ENCODE measurements at places on chromosomes 11 and 22.

DNA sequence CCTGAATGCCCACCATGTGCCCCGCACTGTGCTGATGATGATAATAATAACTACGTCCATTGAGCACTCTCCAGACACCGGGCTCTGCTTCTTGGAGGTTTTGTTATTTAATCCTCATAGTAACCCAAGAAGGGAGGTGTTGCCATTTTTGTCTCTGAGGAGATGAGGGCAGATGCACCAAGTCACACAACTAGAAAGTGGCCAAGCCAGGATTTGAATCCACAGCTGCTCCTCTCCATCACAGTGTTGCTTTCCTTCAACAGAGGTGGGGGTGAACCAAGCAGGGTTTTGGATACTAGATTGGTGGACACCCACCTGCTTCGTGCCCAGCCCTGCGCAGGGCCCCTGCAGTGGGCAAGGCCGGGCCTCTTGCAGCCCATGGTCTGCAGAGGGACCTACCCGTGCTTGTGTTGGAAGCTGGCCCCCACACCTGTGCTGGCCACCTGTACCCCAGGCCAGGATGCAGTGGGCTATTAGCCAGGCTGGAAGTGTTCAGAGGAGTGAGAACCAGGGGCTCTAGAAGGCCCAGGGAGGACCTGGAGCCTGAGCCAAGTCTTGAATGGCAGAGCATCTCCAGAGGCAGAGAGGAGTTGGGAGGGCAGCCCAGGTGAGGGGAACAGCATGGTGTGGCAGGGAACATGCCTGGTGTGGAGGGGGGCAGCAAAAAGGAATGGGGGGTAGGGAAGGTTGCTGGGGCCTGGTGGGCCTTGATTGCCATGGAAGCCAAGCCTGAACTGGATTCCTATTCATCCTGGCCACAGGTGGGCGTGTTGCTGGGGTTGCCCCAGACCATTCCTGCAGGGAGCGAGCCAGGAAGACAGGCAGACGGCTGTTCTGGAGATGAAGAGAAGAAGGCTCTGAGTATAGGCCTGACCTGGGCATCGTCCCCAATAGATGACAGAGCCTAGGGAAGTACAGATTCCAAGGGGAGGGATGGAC is 2.7 kb upstream of the DPP3 start:
- DNase-seq: no peak

GRCh38 chr11:42006766-42007165 is 547.3 kb upstream of the LRRC4C start:
- DNase-seq: no peak

DNA sequence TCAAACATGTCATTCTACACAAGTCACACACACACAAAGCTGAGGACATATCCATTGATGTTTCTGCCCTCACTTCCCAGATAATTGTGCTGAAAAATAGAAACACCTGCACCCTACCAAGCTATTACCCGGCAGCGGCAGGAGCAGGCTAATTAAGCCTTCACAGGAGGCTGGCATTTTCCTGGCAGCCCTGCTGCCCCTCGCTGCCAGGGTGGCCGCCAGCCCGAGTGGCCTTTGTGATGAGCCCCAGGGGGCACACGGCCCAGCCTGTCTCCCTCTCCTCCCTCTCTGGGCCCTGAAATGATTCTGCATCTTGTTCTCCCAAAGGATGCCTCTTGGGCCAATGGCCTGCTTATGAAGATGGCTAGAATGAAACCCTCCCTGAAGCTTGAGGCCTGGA is 76.2 kb upstream of the TP53I11 start:
- no peak for DNase-seq

DNA sequence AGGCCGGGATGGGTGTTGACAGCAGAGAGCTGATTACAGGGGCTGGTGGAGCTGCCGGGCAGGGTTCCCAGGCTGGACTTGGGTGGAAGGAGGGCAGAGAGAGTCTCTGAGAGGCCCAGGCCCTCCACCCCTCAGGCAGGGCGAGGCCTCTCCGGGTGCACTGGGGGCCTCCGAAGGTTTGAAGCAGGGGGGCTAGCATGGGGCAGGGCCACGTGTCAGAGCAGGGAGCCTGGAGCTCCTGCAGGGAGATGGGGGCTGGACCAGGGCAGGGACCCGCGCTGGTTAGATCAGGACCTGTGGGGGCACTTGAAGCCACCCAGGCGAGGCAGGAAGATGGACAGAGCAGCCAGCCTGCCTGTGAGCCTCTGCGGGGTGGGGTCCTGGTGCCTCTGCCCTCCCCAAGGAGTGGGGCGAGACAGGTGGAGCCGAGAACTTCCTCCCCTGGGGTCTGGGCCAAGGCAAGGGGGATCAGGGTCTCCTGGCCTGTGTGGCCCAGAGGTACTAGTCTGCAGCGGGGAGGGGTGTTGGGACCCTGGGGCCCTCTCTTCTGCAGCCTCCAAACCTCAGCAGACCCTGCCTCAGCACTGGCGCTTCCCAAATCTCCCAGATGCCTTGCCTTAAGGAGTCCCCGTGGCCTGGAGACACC is 911 bp downstream of the PANX2 start:
- DNase-seq: no peak

GRCh38 chr11:35750981-35751663 is 88.5 kb downstream of the TRIM44 start:
- no peak for DNase-seq

DNA sequence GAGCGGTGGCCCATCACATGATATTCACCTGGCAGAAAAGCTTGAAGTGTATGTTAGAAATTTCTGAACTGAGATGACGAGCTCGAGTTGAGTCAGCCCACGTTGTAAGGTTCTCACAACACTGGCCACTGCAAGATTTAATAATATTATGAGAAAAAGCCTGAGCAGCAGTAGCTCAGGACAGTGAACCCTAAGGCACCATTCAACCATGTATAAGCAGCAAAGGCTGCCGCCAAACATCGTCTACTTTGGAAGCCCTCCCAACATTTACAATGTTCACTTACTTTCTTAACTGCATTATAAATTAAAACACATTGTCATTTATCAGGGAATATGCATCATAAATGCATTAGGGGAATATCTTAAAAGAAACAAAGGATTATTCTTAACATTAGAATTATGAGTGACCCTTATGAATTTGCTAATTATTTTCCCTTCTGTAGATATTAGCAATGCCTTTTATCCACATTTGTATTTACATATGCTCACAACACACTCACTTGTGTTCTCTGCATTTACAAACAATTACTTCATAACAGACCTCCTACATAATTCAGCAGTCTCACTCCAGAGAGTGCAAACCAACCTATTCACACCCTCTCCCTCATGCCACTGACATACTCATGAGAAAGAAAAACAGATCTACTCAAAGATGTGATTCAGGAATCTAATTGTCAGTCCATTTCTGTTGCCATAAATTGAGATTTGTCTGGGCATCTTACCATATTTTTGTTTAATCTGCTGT is 57.7 kb upstream of the CARD18 start:
- no peak for DNase-seq

DNA sequence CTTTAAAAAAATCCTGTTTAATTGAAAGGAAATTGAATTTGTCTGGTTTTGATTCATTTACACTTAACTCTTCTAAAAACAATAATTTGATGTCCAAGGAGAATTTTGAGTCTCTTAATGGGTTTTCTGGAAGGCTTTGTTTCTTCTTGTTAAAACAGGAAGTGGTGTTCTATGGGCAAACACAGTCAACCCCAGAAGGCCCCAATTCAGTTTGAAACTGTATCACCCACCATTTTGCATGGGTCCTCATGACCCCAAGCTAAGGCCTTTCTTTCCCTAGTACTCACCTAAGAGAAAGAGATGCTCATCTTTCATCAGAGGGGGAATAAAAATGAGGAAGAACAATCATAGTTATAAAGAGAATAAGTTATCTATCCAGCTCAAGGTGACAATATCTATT is 10.6 kb downstream of the FLI1 start:
- no peak for DNase-seq

DNA sequence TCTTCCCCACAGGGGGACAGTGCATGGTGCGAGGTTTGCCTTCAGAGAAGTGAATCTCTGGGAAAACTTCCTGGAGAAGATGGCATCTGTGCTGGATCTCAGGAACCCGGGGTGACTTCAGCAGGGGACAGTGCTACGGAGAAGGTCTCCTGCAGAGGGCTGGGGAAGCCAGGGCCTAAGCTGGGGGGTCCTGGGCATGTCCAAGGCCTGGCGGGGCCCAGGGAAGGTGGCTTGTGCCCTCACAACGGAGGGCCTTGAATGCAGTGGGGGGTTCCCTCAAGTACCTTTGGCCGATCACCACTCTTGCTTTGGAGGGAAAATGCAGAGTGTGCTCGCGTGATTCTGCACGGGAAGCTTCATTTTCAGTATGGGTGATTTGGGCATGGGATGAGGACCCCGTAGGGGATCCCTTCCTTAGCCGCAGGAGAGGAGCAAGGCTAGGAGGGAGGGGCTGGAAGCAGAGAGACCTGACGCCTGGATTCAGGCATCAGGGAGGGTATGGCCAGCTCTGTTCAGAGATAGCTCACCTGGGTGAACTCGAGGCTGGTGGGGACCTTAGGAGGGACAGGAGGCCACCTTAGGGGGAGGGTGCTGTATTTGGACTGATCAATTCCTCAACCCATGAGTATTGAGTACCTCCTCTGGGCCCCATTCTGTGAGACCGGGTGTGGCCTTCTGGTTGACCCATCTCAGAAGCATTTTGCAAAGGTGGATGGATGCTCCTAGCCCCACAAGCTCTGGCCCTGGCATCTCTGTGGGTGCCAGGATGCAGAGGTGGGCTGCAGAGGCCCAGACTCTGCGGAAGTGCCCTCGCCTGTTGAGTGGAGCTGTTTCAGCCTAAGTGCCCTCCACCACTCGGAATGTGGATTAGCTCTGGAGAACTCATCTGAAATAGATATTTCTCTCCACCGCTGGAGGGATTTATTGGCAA is 529.4 kb downstream of the TBC1D22A start:
- DNase-seq: peak; percentile 13

DNA sequence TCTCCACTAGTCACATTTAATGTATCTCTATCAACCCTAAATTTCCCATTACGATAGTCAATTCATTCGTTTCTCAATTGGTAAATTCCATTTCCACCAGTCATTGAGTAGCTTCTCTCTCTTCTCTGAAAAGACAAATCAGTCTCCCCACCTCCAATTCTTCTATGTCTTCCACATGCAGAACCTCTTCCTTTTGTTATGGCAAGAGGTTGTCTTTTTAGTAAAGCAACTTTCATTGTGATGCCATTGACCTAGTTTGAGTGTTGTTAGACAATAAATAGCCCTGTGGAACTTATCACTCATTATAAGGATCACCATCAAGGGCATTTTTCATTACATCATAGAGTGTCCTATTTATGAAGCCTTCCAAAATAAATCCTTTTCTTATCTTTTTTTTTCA is 340.9 kb downstream of the LRRC4C start:
- no peak for DNase-seq

DNA sequence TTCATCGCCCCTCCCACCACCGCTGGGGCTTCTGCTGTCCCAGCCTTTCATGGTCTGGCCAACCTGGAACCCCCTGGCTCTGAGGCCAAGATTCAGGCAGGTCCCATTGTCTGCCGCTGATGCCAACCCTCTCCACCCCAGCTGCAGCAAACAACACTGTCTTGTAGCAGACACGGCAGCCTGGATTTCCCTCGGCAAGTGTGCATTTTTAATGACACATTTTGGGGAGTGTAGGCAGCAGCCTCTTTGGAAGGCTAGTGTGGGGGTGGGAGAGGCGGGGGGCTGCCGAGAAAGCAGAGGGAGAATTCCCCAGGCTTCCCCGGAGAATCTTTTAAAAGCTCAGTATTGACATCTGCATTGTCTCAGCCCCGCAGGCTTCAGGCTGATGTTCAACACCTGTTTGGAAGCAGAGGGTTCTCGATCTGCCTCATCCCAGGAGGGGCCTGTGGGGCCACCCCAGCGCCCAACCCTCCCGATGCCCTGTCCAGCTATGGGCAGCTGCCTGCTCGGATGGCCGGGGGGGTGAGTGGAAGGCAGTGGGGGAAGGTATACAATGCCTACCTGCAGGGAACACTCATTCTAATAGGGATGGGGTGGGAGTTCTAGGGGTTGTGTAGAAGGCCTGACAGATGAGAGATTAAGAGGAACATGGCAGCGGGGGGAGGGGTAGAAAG is 41.5 kb downstream of the NECTIN1 start:
- DNase-seq: no peak

- no peak for DNase-seq
Observed at GRCh38 chr11:44243595-44244343, 66.2 kb downstream of the ALX4 start.

- DNase-seq: no peak
Observed at GRCh38 chr11:122882189-122882856, at the start of gene JHY. Gene JHY (plus strand): TSS chr11:122882759. CDS start chr11:122885850, 3,091 bp downstream.

DNA sequence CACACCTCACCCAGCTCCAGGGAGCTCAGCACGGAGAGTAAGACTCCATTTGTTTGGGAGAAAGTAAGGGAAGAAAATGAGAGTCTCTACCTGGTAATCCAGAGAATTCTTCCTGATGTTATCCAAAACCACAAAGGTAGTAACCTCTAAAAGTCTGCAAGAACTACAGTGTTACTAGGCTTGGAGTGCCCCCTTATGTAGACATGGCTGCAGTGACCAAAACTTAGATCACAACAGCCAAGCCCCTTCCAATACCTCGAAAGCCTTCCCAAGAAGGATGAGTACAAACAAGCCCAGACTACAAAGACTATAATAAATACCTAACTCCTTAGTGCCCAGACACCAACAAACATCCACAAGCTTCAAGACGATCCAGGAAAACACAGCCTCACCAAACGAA is 4.9 kb downstream of the UBE2L6 start:
- no peak for DNase-seq

DNA sequence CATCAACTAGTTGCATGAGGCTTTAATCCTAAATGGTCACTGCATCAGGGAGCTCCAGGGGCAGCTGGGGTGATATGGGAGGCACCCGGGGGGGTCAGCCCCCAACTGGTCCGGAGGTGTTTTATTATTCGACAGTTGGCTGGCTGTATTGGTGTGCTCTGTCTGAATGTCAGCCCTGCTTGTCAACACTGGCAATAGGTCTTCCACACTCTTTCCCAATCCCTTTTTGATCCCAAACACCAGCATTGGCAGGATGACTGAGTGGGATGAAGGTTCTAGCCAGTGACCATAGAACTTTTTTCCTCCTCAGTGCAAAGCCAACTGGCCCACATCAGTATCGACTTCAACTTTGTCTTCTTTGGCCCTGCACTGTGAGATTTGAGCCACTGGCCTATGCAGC is 8.9 kb upstream of the LDLRAD3 start:
- no peak for DNase-seq

- no peak for DNase-seq
Observed at GRCh38 chr11:19889531-19889930, 176.9 kb downstream of the NAV2 start.

- peak; percentile 27 for DNase-seq
Observed at GRCh38 chr11:61095021-61095420, 7.3 kb upstream of the CD5 start.

GRCh38 chr22:28379075-28379779 is 300.4 kb downstream of the TTC28 start:
- DNase-seq: no peak

DNA sequence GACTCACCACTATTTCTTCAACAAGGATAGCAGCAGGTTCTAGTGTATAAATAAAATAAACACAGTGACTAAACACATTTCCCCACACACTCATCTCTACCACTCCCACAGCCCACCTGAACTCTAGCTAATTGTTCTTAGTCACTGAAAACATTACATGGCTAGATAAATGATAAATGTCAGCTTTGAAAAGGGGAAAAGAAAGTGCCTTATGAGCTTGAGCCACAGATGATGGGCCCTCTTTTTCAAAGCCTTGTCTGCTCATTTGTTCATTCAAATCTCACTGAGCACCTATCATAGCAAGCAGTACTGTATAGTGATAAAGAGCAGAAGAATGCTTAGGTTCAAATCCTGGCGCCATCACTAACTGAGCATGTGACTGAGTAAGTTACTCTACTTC is 58.3 kb downstream of the SIK3 start:
- no peak for DNase-seq
